ENCODE measurements at places on chromosomes 12 and 14.

DNA sequence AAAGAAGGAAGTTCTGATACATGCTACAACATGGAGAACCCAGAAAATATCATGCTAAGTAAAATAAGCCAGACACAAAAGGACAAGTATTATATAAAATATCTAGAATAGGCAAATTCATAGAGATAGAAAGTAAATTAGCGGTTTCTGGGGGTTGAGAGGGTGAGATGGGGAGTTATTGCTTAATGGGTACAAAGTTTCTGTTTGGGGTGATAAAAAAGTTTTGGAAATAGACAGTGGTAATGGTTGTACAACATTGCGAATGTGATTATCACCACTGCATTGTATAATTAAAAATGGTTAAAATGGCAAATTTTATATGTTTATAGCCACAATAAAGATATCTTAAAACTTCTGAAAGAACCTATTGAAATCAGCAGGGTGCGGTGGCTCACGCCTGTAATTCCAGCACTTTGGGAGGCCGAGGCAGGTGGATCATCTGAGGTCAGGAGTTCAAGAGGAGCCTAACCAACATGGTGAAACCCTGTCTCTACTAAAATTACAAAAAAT is 15.0 kb downstream of the ZBTB25 start:
- no peak for DNase-seq

DNA sequence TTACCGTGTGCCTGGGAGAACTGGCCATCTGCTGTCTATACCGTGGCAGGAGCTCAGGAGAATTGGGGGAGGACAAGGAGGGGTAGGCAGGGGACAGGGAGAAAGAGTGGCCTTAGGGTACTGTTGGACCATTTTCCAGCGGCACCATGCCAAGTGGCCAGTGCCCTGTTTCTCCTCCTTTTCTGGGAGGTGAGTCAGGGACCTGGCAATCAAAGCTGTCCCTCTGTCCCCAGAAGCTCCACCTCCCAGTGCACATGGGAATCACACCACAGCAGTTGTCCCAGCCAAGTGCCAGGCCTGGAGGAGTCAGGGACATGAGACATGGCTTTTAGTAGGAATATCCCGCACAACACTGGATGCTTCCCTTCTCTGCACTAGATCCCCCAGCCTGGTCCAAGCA is 118.0 kb downstream of the GCH1 start:
- no peak for DNase-seq

DNA sequence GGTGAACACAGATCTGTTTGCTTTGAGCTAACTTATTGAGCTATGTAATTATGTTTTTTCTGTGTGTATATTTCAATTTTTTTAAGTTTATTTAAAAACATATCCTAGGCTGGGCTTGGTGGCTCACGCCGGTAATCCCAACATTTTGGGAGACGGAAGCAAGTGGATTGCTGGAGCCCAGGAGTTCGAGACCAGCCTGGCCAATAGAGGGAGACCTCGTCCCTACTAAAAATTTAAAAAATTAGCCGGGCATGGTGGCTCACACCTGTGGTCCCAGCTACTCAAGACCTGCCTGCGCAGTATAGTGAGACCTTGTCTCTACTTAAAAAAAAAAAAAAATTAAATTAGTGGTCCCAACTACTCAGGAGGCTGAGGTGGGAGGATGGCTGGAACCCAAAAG is 16.2 kb upstream of the RNASE1 start:
- no peak for DNase-seq

DNA sequence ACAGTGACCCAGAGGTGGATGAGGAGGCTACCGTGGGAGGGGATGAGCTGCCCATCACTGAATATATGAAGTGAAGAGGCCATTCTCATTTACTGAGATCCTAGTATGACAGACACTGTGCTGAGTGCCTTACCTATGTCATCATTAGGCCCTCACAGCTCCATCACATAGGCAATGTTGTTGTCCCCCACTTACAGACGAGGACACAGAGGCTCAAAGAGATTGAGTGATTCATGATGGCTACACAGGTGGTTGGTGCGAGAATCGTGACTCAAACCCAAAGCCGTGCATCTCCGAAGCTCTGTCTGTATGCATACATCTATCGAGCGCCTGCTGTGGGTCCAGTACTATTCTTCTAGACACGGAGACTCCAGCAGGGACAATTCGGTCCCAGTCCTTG is 5.9 kb upstream of the CCDC197 start:
- DNase-seq: no peak

GRCh38 chr12:29220632-29221336 is 71.7 kb downstream of the FAR2 start:
- no peak for DNase-seq

- DNase-seq: no peak
Observed at GRCh38 chr12:104490850-104491249, 34.1 kb downstream of the CHST11 start.

GRCh38 chr12:98504368-98504617 is 11.1 kb upstream of the TMPO start:
- DNase-seq: no peak

DNA sequence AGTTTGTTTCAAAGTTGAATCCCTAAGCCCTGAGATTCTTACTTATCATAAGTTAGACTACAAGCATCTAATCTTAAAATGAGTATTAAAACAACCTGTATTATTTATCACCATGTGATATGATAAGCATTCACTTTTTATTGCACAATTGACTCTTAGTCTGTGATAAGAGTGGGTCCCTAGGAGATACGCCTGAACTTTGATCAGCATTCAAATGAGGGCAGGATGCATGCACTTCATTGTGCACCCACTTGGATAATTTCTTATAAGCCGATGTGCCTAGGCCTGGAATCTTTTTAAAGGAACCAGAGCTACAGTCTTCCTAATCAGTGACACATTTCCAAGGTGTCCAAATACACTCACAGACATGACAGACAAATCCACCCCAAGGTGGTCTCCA is 31.4 kb upstream of the SPTLC2 start:
- DNase-seq: no peak

GRCh38 chr14:55979781-55980180 is 138.4 kb upstream of the PELI2 start:
- no peak for DNase-seq

DNA sequence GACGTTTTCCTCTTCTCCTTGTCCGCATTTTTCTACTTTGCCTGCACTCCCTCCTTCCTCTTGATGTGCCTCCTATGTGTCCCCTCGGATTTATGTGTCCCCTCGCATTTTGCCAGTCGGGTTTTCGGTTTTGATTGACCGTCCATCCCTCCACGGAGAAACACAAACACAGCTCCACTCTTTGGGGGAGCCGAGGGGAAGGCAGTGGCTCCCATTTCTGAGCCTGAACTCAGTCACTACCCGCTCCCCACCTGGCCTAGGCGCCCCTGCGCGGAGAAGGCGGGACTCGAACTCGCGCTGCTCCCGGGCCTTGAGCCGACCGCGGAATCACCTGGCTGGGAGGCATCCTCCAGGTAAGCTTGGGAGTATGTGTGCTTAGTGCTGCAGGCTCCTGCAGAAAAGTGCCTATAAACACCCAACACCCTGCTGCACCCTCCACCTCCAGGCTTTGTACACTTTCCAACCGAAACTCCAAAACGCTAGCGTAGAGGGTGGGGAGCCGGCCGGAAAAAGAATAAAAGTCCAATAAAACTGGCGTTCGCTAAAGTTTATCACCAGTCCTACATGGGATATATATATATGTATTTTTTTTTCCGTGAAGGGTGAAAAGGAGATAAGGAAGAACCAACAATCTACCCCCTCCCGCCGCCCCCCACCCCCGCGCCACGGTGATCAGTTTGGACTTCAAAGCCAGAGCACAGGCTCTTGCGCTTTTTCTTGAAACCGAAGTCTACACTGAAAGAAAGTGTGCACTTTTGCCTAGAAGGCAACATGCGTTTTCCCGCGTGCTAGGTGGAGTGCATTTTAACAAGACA is 3.3 kb upstream of the CCND2 start:
- no peak for DNase-seq

GRCh38 chr14:63392236-63392635 is 73.5 kb upstream of the GPHB5 start:
- no peak for DNase-seq

DNA sequence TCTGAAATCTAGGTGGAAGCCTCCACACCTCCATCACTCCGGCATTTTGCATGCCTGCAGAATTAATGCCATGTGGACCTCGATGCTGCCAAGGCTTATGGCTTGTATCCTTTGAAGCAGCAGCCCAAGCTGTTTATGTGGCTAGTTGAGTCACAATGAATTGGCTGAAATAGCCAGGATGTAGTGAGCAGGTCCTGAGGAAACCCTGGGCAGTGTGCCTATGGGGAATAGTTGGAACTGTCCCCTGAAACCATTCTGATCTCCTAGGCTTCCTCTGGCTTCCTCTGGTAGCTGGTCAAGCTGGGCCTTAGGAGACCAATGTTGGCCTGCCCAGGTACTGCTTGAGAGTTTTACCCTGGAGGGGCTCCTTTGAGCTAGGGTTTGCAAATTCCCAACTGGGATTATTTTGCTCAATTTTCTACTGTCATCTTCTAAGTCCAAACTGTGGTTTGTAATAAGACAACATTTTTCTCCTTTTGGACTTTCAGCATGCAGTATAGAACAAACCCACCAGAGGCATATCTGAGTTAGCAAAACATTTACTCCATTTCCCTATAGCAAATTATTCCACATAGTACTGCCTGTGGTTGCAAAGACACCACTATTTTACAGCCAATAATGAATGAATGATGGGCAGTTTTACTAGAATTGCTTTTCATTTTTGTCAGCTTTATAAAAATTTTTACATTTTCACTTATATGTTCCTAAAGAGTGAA is 85.1 kb upstream of the AMIGO2 start:
- no peak for DNase-seq

- DNase-seq: no peak
Observed at GRCh38 chr12:63965936-63966605, 121.6 kb downstream of the SRGAP1 start.

DNA sequence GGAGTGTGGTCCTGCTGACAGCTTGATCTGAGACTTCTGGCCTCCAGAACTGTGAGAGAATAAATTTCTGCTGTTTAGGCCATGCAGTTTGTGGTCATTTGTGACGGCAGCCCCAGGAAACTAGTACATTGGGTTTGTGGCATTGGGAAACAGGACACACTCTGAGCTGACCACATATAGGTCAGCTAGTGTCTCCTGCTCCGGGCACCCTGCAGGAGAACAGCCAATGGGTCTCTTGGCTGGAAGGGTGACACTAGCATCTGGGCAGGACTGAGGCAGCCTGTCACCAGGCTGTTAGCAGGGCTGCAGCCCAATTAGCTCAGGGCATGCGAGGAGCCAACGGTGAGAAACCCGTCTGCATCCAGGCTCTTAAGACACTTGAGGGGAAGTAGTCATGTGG is 83.2 kb downstream of the PITPNM2 start:
- DNase-seq: no peak

Measured in NCI-H2081 (cell line).